Activated CD8-positive, alpha-beta memory T cell treated with anti-CD3 and anti-CD28 coated beads for 24 hours (primary cell): ENCODE measurements at places on chromosomes 11 and 22.

- no peak for DNase-seq
Measured at GRCh38 chr11:12103411-12104225, 6.8 kb upstream of the MICAL2 start.

- DNase-seq = no peak
Measured at GRCh38 chr22:46104881-46105493, 45.3 kb upstream of the PPARA start.

DNA sequence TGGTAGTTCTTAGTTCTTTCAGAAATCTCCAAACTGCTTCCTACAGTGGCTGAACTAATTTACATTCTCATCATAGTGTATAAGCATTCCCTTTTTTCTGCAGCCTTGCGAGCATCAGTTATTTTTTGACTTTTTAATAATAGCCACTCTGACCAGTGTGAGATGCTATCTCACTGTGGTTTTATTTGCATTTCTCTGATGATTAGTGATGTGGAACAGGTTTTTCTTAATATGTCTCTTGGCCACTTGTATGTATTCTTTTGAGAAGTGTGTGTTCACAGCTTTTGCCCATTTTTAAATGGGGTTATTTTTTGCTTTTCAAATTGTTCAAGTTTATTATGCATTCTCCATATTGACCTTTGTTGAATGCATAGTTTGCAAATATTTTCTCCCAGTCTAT is 459.3 kb downstream of the NTM start:
- DNase-seq = no peak

GRCh38 chr22:42754658-42755057 is 34.0 kb upstream of the A4GALT start:
- no peak for DNase-seq

GRCh38 chr11:70169127-70169526 is 34.0 kb upstream of the FADD start:
- no peak for DNase-seq

GRCh38 chr11:118570787-118571186 is 1.4 kb upstream of the ARCN1 start:
- no peak for DNase-seq

DNA sequence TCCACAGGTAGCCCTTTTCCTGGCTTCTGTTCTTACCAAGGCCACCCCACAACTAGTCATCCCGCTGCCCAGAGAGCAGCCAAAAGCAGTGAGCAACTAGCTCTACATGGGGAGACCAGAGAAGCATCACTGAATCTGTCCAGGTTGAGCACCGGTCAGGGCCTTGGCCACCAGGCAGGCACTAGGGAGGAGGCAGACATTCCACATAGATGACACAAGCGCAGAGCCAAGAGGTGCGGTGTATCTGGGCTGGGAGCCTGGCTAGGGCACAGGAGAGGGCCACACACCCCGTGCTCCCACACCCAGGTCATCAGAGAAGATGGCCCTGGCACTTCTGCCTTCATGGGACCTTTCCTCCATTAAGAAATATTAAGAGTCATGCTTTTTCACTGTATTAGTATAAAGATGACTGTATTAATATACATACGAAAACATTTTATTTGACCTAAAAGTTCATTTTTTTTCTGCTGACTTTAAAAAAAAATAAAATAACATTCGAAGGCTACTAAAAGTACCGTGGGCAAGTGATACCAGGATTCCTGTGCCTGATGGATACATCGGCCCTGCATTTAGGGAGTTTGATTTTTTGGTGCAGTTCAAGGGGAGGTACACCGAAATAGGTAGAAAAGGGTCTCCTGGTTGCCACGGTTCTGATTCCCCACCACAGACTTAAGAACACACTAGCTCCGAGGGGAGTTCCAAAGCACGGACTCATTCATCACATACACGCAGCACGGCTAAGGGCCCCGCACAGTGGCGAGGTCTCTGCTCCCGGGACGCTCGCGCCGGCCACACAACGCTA is 1.2 kb downstream of the DGCR2 start:
- no peak for DNase-seq

DNA sequence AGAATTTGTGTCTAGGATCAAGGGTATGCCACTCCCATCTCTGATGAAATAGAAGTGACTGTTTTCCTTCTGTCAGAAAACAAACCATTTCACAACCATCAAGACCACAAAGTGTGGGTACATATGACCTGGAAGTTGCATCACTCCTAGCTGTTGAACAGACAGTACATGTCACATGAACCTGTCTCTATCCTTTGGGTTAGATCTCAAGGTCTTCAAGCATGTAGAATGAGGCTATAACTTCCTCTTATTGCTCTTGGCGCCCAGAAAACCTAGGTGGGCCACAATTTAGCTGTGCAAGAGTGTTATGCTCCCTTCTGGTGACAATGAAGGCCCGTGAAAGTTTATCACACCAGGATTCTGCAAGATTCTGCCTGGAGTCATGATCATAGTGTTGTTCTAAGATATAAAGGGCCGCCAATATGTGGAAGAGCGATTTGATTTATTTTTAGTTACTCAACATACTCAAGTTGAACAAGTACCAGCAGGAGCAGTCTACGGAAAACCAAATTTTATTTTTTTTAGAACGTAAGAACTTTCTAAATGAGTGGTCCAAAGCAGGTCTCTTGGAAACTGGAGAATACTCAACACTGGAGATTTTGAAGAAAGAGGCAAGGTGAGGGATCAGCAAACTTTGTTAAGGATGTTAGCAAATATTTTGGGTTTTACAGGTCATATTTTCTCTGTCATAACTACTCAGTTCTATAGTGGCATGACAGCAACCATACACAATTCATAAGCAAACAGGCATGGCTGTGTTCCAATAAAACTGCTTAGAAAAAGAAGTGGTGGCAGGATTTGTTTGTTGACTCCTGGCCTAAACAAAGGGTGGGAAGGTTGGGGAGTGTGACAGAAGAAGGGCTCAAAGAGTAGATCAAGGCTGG is 101.8 kb downstream of the USP35 start:
- DNase-seq = no peak

- DNase-seq = no peak
Measured at GRCh38 chr11:127616158-127616557, 615.6 kb upstream of the KIRREL3 start.

DNA sequence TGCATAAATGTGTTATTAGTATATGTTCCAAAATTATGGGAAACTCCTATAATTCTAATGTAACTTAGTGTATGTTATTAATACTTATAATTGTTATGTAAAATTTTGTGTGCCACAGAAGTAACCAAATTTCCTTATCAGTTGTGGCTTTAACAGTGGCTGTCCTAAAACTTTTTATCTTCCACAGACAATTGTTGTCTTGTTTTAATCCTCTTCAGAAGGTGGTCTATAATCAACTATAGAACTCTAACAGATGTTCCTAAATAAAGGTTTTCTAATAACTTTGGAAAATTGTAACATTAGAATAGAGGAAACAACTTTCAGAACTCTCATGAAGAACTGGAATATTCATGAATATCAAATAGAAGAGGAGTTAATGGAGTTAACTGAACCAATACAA is 44.4 kb upstream of the DBX1 start:
- DNase-seq = no peak

- DNase-seq = no peak
Measured at GRCh38 chr11:3132271-3132781, 32.8 kb downstream of the OSBPL5 start.

GRCh38 chr22:23793326-23793725 is 6.6 kb downstream of the SMARCB1 start:
- DNase-seq = no peak

DNA sequence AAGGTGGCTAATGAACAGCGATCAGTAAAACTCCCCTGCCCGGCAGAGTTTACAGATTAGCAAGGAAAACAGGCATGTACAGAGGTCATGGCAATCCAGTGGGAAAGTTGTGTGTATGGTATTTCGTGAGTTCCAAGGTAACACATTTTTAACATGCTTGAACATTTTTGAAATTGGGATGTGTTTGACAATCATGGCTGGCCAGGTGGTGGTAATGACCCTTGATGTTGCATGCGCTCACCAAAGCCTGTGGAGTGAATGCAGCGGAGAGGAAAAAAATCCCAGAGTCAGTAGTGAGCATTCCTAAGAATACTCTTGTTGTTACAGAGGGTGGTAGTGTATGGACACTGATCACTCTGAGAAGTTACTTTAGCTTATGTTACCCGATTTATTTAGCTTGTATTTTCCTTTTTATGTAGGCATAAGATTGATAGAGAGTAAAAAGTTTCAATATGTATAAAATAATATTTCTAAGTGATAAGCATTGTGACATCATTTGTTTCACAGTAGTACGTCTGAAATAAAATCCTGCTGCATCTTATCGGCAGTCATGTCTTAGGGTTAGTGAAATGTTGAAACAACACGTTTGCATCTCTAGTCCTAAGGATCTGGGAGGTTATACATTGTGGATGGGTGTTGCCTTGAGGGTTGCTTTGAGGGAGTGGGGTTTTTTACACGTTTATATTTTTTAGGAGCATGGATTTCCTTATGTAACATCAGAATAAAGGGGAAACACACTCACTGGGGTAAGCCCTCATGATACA is 8.7 kb downstream of the TEAD1 start:
- no peak for DNase-seq

DNA sequence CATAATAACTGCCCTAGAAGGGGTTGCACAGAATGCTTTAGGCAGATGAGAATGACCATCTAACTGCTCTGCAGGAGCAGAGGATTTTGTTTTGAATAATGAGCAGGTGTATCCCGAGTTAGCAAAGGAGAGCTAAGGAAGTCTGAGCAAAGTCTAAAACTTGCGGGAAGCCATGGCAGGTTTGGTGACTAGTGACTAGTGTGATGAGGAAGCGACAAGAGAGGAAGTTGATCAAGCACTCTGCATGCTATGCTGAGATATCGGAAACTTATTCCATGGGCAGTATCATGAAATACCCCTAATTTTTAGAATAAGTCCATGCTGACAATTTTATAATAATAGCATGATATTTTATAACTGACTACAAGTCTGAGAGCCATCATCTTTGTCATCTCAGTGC is 12.9 kb downstream of the OLFML1 start:
- DNase-seq = no peak

GRCh38 chr11:34977089-34977912 is 60.9 kb downstream of the PDHX start:
- DNase-seq = no peak

DNA sequence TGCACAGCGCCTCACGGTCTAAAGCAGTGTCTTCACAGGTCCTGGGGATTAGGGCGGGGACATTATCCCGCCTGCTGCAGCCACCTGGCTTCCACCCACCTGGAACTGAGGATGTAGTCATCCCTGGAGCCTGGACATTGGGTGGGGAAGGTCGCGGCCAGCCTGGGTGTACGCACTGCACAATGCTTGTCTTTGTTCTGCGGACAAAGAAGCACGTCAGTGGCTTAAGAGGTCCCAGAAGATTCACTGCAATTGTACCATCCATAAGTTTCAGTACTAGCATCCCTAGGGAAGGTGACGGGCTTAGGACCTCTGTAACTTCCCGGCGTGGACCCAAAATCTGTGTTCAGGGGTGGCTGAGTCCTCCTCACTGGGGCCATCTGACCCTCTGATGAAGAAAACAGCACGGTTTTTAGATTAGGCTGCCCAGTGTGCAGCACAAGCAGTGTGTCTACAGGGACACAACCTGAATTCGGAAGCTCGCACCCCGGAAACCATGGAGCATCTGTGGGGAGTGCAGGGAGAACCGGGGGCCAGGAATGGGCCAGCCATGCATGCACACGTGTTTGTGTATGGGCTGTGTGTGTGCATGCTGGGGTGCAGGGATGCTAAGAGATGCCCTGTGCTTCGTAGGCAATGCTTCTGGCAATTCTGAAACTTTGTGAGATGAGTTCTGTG is 342.6 kb upstream of the B3GAT1 start:
- peak; percentile 17 for DNase-seq

DNA sequence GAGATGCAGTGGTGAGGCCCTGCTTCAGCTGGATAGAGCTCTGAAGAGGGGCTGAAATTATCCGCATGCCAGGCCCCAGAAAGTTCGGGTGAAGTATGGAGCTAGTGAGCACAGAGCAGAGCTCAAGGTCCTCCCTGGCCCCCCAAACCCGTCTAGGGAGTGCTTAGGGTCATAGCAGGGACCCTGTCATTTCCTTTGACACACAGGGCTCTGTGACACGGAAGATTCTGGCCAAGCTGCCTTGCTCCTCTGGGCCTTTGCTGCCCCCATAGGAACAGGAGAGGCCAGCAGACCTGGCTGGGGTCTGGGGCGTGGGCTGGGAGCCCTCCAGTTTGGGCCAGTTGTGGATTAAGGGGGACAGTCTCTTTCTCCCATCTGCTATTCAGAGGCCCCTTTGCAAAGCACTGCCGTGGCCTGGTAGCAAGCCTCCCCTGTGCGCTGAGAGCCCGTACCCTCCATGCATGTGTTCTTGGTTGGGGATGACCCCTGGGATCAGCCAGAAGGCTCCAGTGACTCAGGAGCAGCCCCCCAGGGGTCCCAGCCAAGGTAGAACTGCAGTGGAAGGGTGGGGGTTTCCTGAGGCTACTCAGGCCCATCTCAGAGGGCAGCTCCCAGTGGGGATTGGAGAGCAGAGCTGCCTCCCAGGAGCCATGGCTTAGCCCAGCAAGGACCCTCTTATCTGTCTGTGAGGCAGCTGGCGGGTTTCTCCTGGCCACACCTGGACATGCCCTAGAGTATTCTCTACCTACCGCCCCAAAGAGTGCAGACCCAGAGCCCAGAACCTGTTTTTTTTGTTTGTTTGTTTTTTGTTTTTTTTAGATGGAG is 42.3 kb downstream of the RNF141 start:
- DNase-seq = peak; percentile 38

GRCh38 chr11:62120431-62120830 is 3.4 kb upstream of the INCENP start:
- no peak for DNase-seq

DNA sequence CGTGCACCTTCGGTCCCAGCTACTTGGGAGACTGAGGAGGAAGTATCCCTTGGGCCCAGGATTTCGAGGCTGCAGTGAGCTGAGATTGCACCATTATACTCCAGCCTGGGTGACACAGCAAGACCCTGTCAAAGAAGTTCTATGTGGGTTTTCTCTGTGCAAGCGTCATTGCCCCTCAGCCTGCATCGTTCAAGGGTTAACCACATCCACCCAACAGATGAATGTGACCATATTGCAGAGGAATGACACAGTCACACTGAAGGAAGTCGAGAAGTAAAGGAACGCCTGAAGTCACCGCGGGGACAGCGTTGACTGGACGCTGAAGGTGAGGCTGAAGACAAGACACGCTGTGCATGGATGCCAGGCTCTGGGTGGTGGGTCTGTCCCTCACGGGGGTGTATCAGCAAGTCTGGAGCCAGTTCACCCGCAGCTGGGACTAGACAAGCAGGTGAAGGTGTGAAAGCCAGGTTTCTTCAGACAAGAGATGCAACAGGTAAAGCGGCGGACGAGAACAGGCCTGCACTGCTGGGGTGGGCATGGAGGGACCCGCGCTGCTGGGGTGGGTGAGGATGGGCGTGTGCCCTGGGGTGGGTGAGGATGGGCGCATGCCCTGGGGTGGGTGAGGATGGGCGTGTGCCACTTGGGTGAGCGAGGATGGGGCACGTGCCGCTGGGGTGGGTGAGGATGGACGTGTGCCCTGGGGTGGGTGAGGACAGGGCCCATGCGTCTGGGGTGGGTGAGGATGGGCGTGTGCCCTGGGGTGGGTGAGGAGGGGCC is 36.5 kb upstream of the TOLLIP start:
- no peak for DNase-seq
